ENCODE measurements at places on chromosomes 16 and 17.
A peak's percentile ranks its signal among the peaks of the same experiment; 100 is the strongest.

GRCh38 chr16:81695321-81696165 is 83.5 kb upstream of the PLCG2 start:
- no peak for ATAC-seq

DNA sequence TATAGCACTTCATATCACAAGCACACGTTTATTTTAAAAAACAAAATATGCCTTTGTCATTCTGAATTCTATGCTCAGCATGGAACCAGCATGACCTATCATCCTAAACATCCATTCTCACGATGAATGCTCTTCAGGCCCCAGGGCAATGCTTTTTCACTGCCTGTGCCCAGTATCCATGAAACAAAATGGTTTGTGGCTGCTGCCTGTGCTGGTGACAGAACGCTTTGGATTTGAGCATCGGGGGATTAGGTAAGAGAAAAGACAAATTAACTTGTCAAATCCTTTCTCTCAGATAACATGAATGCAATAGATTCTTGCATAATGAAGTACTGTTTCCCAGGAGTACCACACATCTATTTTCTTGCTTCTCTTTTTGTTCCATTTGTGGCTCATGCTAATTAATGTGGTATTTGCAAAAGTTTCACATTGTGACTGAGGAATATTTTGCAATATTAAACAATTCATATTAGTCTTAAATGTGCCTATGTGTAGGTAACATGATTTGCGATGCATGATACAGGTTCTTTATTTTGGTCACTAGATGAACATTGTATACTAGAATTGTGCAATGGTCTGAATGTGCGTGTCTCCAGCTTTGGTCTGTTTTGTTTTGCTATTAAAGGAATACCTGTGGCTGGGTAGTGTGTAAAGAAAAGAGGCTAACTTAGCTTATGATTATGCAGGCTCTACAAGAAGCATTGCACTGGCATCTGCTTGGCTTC is 25.8 kb upstream of the SRSF1 start:
- peak; percentile 27 for ATAC-seq

DNA sequence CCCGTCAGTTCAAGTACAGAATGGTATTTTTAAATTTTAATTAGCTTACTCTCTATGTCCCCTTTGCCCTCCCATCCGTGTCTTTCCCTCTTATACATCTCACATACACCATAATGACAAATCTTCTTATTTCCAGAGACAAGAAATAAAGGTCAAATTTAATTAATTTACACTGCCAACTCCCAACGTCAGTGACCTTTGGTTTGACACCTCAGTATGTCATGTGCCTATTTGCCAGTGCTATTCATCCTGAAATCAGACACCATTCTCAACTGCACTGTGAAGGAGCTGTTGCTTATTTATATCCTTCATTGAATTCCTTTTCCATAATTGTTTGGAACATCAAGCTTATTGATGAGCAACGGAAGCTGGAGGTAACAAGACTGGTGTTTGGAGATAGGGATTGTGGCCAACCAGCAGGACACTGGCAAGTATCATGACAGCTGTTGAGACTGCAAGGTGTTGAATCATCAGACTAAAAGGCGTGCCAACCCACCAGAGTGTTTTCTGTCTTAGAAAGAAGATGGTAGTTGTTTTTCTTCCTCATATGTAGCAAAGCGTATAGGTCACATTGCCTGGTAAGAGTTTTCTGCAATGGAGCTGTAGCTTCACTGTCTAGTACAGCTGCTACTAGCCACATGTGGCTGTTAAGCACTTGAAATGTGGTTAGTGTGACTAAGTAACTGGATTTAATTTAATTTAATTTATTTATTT is 12.5 kb downstream of the CALCOCO2 start:
- ATAC-seq: no peak

GRCh38 chr17:7915179-7915610 is 894 bp downstream of the RNF227 start:
- ATAC-seq: no peak

GRCh38 chr17:50598487-50598886 is 36.2 kb upstream of the ABCC3 start:
- ATAC-seq: no peak

DNA sequence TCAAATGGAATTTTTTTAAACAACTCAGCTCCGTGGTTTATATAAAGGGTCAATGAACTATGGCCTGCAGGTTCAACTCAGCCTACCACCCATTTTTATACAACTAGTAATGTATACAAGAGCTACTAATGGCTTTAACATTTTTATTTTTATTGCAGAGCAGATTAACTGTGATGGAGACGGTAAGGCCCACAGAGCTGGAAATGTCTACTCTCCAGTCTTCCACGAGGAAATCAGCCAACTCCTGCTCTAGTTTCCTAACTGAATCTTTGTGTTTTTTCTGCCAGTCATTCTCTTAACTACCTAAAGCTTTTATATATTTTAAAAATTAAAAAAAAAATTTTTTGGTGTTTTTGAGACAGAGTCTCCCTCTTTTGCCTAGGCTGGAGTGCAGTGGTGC is 385.1 kb upstream of the MAF start:
- ATAC-seq: no peak

DNA sequence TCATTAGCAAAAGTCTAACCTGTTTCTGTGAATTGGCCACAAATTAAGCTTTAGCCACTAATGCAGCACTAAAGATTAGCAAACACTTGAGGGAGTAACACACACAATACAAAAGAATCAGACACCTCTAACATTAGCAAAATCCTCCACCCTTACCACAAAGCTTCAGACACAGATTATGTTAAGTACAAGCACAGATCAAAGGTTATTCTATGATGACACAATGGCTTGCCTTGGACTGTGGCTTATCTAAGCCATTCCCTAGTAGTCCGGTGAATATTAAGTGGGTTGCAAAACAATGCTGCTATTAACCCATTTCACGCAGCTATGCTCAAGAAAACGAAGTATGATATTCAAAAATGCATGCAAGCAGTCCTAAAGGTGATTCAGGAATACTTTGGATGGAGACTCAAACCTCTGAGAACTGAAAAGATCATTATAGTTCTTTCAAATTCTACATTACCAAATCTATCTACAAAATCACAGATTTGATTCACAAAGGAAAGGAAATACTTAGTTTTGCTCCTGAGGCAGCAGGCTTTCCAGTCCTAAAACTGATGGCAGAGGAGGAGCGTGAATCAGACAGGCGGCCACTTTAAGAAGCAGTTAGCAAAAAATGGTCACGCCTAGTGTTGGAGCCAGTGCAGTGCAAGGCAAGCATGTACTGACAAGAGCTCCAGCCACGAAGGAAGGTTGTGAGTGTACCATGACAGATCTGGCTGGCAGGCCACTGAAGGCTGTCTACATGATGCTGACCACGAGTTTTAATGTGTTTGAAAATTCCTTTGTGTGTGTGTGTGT is 67.2 kb downstream of the PARN start:
- peak; percentile 86 for ATAC-seq

DNA sequence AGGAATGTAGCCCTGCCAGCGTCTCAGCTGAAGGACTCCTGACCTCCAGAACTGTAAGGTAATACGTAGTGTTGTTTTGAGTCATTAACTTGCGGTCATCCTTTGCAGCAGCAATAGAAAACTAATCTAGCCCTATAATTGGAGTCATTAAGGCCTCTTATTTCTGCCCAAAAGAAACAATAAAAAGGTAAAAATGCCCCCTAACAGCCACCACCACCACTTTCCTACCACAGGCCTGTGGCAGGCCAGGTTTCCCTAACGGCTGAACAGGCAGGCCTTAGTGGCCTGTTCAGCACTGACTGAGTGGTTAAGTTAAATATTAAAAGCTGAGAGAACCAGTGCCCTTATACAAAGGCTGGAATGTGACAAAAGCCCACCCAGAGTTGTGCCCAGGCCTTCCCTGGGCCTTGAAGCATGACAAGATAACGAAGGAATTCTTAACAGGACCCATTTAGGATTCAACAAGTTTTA is 286.5 kb upstream of the ERCC4 start:
- ATAC-seq: no peak

DNA sequence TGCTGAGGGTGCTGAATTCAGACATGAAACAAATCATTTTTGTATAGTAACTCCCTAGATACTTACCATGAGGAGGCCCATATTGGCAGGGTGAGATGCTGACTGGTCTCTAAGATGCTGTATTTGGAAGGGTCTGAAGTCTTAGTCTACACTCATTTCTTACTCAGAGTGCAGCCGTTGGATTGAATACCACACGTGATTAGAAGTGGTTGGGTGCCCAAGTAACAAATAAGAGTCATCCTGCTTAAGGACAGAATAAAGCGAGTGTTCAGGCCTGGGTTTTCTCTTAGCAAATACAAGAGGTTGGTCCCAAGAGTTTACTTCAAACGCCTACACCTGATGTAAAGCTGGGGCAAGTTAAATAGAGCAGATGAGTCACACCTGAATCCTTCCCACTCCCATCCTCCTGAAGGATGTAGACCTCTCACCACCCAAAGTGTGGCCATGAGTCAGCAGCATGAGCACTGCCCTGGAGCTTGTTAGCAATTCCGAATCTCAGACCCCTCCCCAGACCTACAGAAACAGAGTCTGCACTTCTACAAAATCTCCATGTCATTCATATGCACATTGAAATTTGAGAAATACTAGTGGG is 284.6 kb upstream of the CDH5 start:
- ATAC-seq: no peak

- no peak for ATAC-seq
These were observed 47.5 kb upstream of the PHOSPHO1 start for GRCh38 chr17:49278076-49278475.

- ATAC-seq: peak; percentile 7
These were observed 3.7 kb downstream of the TNK1 start for GRCh38 chr17:7384489-7385081.

DNA sequence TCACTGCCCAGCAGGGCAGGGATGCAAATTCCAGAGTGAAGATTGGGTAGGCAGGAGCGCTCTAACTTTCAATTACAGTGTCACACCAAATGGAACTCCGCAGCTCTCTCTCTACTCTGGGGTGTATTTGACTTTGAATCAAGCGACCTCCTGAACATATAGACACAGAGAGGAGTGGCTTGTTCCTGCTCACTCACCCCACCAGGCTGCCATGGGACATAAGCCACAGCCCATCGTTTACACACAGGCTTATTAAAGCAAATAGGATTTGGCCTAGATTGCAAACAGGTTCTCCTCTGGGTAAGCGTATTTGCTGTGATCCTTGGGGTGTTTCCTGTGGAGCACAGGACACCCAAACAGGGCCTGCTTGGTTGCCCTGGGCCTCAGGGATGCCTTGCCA is 281.6 kb upstream of the CCL2 start:
- ATAC-seq: no peak

All from motor neuron (in vitro differentiated cells).